ENCODE measurements at places on chromosomes 12 and 14.

GRCh38 chr12:73301530-73301929 is 1029.4 kb downstream of the TRHDE start:
- DNase-seq, result no peak

DNA sequence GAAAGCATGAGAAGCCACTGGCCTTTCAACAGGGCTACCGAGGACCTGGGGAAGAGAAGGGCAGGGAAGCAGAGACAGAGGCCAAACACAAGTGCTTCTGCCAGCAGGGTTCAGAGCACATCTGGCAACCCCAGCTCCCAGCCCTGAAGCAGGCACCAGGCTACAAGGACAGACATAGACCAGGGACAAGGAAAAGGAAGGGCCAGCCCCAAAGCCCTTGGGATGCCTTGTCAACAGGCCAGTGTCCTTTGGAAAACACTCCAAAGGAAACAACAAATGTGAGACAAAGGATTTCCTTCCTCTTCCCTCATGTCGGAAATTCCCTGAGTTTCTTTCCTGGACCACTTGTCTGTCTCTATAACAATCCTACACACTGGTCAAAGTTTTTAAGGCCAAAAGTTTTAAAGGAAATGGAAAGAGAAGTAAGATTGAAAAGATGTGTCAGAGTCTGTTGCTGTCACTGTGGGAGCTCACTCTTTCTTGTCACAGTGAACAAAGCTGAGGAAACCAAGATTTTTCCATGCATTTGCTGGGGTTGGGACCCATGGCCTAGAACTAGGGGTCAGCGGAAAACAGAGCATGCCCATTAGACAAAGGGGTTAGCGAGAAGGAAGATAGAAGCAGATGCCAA is 59.4 kb downstream of the TTC9 start:
- DNase-seq, result no peak

- no peak for DNase-seq
Measured at GRCh38 chr12:110564471-110564991, 18.6 kb downstream of the PPTC7 start.

GRCh38 chr14:92792885-92793284 is 1.2 kb upstream of the GOLGA5 start:
- DNase-seq, result no peak

GRCh38 chr12:58654021-58654420 is 266.3 kb downstream of the LRIG3 start:
- DNase-seq, result no peak

DNA sequence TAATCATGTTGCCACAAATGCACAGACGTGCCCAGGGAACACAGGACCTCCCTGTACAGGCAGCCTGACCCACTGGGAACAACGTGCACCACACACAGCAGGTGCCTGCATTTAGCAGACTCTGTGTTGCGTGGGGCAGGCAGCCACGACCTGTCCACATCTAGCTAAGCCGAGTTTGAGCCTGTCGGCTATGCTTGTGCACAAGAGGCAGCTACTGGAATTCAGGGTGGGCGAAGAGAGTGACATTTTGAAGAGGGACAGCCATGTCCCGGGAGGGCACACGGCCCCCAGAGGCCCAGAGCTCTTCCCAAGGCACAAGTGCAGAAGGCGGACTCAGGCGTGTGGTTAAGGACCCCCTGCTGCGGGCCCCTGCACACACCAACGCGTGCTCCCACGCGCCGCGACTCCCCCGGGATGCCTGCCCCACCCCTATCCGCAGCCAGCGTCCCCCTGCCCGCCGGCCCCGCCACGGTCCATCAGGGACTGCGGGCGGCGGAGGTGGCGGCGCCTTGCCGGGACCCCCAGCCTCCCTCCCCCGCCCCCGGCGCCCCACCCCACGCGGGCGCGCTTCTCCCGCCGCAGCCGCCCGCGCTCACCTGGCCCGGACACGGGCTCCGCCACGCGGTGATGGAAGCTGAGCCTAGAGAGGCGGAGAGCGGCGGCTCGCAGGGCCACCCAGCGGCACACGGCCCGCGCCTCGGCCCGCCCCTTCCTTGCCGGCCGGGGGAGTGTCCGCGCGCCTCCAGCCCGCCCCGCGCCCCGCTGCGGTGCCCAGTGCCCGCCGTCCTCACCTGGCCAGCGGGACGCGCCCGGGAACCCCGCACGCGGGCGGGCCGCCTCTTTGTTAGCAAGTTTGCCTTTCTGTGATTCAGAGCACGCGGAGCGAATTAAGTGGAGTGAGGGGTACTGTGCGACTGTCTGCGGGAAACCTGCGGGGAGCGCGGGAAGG is 125.3 kb upstream of the PRMT8 start:
- no peak for DNase-seq

DNA sequence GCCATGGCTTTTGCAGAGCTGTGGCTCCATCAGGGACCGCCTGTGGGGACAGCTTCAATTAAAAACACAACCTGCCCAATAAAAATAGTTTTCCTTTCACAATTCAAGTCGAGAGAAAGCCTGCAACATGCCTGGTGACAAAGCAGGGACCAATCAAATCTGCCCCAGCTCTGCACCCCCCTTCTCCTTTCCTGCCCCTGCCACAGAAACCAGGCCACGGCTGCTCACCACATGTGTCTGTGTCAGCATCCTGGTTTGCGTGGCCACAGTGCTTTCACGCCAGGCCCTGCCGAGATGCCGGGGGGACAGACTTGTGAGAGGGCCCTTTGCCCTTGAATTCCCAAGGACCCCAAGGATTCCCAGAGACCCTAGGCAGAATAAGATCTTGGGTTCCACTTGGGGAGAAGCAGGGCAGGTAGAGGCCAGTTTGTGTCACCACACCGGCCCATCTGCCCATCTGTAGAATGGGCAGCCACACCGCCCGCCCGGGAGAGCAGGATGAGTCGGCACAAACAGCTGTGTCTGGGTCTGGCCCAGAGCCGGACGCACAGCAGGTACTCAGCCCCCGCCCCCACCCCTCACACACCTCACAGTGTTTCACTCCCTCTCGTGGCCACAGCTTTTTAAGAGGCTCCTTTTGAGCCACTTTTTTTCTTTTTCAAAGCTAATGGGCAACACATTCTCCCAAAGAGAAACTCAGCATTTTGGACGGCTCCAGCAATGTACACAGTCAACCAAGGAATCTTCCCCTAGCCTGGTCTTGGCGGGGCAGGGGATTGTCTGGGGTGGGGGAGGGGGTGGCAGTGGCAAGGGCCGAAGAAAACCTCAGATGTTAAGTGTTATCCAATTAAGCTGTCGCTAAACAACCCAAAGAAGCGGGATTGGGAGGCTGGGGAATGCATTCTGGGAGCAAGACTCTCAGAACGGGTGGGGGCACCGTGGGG is 41.5 kb downstream of the BCL11B start:
- DNase-seq, result no peak

DNA sequence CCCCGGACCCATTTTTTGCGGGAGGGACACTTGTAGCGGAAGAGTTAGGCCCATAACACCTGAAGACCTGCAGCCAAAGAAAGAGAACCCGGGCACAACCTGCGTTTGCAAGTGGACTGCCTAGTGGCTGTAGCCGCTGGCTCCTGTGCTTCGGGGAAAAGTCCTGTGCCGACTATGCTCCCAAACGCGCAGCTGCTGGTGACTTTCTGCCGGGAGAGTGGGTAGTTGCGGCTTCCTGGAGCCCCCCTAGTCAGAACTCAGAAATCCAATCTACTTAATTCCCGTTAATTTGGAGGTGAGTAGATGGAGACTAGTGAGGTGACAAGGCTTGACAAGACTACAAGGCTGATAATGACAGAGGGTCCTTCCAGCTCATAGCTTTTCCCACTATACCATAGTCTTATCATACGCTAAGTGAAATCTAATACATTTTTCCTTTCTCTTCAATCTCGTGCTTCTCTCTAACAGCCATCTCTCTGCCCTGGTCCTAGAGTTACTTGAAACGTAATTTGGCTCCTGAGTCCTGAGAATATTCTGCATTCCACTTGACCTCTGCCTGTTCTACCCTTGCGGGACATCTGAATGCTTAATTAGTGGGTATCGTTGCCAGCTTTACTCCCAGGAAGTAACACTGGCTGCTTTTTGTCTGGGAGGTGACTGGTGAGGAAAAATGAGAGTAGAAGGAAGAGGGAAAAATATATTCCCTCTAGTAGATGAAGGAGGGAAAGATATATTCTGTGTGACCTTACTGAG is 556 bp downstream of the MTHFD1 start:
- DNase-seq, result peak; percentile 5

DNA sequence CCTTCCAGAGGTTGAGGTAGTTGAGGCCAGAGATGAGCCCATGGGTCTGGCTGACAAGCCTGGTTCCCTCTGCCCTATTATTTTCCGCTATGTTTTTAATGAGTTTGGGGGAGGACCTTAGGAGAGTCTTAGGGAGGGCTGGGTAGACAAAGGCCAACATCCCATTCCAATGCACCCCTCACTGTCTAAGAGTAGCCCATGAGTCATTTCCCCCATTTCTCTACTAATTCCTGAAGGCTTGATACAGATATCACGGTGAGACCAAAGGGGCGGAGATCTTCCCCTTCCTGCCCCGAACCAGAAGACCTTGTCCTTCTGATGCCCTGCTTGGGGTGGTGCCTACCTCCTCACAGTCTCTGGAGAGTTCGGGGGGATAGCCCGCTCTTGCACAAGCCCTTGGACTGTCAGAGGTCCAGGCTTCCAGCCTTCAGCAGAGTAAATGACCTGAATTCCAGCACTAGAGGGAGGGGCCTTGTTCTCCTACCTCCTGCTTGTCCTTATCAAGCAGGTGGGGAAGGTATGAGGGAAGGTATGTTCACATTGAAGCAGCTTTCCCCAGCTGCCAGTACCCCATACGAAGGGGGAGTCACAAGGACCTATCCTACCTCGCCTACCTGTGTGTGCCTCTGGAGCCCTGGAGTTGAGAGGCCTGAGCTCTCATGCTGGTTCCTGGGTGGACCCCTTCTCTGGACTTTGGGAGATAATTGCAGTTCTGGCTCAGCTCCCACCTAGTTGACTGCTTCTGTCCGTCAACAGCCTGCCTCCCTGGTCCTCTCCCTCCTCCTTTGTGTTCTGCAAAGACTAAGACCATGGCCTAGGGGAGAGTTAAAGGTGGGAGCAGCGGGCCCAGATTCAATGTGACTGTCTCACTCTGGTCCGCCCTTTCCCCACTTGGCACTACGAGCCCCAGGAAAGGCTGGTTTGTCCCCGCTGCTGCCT is 3.7 kb downstream of the PSMB11 start:
- no peak for DNase-seq

DNA sequence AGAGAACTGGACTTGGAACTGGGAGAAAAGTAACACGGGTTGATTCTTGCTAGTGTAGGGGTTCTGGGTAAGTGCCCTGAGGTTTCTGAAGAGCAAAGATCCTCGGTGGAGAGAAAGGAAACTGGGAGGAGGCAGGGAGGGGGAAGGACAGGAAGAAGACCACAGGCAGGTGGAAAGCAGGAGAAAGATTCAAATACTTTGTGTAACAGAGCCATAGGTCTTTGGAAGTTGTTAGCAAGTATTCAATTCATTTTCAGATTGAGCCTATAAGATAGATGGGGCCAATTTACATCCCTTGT is 1.3 kb downstream of the PNP start:
- no peak for DNase-seq

GRCh38 chr12:55132816-55133215 is 6.6 kb downstream of the OR9K2 start:
- no peak for DNase-seq

DNA sequence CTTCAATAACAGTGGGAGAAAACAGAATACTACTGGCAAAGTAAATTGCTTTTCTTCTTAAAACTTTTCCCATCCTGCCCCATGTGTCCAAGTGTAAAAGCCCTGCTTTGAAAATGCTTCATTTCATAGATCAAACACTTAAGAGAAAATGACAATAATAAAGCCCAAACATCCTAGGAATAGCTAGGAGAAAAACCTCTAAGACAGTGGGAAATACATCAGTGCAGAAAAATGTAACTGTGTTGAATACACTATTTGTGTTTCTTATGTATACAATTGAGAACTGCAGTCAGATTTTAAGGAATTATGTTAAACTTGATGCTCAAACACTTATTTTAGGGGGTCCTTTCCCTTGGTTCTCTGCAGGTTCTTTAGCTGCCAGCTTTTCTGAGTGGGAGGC is 181.1 kb downstream of the MSRB3 start:
- no peak for DNase-seq

GRCh38 chr12:32561931-32562341 is 117.2 kb upstream of the DNM1L start:
- no peak for DNase-seq

DNA sequence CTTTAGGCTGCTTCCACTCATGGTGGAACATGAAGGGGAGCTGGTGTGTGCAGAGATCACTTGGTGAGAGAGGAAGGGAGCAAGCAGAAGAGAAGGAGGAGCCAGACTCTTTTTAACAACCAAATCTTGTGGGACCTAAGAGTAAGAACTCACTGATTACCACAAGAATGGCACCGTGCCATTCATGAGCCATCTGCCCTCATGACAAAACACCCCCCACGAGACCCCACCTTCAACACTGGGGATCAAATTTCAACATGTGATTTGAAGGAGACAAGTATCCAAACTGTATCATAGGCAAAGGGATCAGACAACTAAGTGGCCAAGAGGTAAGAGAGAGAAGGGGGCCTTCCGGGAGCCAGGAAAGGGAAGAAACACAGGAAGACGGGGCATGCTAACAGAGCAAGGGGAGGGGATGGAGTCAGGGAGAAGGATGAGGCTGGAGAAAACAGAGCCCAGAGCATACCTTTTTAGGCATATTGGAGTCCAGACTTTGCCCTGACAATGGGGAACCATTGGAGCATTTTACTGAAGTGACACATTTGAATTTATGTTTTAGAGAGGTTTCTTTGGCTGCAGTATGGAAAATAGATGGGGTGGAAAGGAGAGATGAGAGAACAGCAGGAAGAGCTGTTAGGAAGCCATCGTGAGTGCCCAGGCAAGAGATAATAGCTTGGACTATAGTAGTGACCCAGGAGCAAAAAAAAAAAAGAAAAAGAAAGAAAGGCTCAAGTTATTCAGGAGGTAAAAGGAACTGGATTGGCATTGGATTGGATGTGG is 204.4 kb upstream of the NUDT4 start:
- no peak for DNase-seq

Data from NCI-H2081 treated with DMSO at 0.1 percent for 48 hours (cell line).